Activated CD4-positive, alpha-beta T cell treated with anti-CD3 and anti-CD28 coated beads, Interleukin-2, Interleukin-4, amounts not matched to agents 100 ng/mL and 50 ng/mL, durations not matched to agents 16 hours and 8 hours (primary cell): ENCODE measurements at places on chromosomes 4 and X.

DNA sequence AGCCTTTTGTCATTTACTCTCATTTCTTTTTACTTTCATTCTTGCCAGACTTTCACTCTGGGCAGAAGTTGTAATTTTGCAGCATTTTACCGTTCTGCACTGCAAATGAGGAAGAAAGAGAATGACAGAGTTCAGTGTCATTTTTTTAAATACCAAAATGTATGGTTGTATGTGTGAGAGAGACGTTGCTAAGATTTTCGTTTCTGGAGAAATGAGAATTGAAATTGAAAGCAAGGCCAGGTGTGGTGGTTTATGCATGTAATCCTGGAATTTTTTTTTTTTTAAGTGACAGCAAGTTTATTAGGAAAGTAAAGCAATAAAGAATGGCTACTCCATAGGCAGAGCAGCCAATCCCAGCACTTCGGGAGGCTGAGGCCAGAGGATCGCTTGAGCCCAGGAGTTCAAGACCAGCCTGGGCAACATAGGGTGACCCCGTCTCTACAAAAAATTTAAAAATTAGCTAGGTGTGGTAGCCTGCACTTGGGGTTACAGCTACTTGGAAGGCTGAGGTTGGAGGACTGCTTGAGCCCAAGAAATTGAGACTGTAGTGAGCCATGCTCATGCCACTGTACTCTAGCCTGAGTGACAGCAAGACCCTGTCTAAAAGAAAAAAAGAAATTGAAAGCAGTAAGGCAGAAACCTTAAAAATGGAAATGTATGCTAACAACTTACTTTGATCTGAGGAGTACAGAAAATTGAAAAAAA is 12.9 kb downstream of the DCK start:
- peak; percentile 42 for DNase-seq

- DNase-seq: no peak
Measured at GRCh38 chr4:87589531-87589930, 18.8 kb upstream of the DSPP start.

GRCh38 chrX:9862953-9863352 is 76.7 kb downstream of the SHROOM2 start:
- DNase-seq: no peak

DNA sequence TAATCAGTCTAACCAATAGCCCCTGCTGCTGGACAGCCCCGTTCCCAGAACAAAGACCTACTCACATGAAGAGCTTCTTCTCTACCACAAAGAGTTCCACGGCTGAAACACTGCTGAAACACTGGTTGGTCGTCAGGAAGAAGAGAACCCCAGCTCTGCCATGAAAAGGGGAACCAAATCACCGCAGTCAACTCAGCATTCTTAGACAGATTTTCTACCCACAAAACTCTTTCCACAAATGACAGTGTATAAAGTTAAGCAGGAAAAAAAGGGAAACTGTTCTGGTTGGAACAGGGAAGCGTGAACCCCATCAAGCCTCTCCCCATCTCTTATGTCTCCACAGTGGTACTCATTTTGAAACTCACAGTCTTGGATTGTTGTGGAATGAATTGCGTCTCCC is 57.3 kb downstream of the ABCG2 start:
- DNase-seq: no peak

DNA sequence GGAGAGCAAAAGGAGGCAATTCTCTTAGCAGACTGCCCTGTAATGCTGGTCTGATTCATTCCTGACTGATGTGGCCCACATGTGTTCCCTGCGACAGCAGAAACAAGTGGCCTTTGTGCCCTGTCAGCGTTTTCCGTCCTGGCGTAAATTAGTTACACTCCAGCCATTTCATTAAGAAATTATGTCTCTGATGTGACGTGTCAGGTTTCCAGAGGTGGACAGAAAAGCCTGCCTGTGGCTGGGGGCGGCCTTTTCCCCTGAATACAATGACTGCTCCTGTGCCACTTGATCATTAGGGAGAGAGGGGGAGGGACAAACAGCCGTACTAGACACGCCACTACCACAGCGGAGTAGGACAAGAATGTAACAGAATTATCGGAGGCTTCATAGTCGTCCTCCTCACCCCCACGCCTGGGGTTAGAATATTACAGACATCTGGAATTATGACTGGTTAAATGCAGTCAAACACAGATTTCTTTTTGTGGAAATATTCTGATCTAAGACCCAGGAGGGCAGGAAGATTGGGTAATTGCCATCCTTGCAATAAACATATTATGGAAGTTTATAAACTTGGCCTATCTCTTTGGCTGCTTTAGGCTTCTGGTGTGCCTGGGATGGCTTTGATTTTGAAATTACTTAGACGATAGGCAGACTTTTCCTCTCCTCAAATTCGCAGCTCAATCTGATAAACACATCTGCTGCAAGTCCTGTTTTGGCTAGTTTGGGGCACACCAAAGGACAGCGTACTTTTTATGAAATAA is 146.2 kb upstream of the BCOR start:
- DNase-seq: no peak

GRCh38 chr4:127829014-127829413 is 46.9 kb downstream of the HSPA4L start:
- no peak for DNase-seq

DNA sequence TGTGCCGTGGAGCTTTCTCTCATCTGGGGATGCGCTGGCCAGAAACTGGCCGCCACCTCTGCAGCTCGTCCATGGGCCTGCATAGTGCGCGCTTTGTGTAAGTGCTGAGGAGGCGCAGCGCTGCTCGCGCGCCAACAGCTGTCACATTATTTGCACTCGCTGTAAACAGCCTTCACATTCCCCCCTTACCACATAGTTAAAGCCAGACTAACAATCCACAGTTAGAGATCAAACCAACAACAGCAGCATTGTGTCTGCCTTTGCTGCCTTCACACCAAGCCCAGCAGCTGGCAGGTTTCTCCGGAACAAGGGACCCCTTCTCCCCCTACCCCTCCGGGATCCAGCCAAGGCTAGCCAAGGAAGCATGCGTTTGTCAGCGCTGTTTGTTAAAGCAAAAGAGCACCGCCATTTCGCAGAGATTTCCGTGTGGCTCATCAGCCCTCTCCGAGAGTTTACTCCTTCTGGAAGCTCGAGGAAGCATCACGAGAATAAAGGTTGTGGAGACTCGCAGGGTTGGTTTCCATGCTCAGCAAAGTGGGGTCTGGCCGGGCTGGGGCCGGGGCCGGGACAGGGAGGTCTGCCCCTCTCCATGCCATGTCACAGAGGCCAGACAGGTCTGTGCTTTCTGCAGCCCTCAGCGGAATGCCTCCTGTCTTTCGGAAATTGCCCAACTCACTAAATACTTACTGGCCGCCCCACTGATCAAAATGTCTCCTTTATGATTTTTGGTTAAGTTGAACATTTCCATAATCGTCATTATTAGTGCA is 11.0 kb downstream of the BCOR start:
- DNase-seq: no peak

DNA sequence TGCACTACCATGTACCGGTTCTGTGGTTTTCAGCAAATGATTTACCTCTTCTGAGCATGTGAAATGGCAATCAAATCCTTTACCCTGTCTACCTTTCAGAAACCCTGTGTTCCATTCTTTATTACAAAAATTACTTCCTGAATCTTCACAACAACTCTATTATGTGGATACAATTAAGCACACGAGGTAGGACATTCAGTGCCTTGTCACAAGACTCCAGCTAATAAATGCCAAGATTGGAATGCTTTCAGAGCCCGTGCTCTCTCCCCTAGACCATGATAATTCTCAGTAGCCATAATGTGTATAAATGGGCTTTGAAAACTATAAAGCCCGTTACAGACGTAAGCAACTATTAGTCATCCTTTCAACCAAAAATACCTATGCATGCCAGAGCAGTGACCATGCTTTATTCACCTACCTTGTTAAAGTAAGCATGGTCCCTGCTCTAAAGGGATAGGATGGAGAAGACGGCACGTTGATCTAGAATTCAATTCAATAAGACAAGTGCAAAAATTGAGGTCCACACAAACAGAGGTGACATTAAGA is 2.4 kb downstream of the RXFP1 start:
- DNase-seq: no peak

DNA sequence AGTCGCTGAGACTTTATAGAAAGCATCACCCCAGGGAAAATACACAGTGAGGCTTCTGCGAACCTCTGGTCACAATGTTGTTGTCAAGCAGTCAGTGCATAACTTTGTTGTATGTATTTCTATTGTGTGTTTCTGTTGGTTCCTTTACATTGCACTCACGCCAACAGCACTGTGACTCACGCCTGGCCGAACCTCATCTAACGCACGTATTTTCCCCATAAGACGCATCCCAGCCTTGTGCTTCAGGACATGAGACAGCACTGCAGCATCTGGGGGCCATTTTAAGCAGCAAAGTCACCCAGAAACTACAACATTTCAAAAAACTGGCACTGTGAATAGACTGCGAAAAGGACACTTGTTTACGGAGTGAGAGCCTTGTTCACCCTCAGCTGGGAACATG is 30.6 kb downstream of the TBL1X start:
- no peak for DNase-seq

DNA sequence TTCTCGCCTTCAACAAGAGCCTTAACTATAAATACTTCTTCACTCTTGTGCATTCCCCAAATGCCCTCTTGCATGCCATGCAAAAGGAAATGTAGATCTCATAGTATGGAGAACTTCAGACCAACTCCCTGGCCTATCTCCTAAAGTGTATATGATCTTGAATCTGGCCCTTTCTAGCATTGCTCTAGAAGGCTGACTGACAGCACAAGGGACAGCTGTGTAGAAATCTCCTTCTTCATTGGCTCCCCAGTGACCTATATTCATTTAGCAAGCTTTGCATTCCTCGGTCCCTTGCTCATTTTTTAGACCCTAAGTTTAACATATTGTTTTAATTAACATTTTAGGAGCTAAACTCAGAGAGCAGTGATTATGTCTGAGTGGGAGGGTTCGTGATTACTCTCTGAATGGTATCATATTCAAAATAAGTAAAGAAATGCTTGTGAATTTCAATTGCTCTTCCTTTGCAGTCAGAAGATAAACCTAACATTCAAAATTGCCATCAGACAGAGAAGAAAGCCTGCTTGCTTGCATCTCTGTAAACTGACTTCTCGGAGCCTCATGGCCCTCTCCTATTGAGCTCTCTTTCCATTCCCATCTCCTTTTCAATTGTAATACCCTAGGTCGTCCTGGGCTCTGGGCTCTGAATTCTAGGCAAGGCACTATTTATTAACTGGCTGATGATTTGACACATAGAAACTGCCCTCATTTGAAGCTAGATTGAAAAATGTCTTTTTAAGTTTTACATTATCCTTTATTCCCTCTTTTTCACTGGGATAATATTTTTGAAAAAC is 120.3 kb upstream of the PRKG2 start:
- no peak for DNase-seq

GRCh38 chr4:577499-578450 is 1.7 kb upstream of the TMEM271 start:
- DNase-seq: peak; percentile 19

- no peak for DNase-seq
Measured at GRCh38 chrX:108701633-108702032, 34.7 kb downstream of the IRS4 start.

- no peak for DNase-seq
Measured at GRCh38 chrX:20481632-20482031, 214.9 kb upstream of the RPS6KA3 start.

- no peak for DNase-seq
Measured at GRCh38 chr4:138609943-138610350, 367.8 kb upstream of the SLC7A11 start.

DNA sequence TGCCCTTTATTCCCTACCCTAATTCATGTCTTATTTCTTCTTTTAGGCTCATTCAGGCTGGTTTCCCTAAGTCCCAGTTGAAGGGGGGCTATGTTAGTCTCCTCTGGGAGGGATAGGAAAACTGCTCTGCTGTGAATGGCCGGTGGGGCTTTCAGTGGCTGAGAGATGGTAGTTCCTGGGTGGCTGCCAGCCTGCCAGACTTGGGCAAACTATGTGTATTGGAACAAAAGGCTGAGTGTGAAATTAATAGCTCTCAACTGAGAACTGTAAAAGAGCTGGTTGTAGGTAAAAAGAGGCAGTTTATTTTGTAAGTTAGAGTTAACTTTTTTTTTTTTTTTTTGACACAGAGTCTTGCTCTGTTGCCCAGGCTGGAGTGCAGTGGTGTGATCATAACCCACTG is 28.8 kb downstream of the ARHGAP10 start:
- no peak for DNase-seq
